WTC11 (cell line): ENCODE measurements at places on chromosomes 1 and 21. TPM values are rescaled to one million over a fixed set of nuclear protein-coding genes. Genes with fewer than 3 reads are reported as not detected.

FCRL5 gene
- total RNA-seq, result 0.70 to 0.89 TPM (median 0.78 TPM) in 3 replicates

DNA sequence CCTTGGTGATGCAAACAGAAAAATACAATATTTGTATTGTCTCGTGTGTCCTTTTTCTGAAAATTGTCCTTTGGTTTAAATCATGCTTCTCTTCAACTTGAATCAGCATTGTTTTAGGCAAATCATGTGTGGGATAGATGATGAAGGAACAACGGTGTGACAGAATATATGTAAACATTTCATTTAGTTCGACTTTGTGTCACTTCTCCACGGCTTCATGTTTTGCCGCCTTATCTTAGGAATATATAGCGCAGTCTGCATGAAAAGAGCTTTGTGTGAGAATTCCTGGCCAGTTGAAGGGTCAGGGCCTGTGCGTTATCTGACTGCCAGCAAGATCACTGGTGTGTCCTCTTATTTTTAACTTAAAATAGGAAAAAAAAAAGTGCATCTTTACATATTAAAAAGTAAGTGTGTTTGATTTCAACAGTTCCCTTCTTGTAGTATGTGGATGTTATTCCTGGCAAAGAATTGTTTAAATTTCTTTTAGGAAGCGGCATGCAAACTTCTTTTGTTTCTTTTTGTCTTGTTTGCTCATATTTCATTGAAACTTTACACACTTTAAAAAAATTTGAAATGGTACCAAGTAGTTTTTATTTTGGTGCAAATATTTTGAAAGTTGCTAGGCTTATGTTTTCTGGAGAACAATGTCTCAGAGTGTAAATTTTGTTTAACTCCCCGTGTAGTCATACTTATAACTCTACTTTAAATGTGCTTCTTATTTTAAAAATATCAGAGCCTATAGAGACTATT is 465.2 kb downstream of the USP25 start:
- no peak overlapping the region for H3K27ac ChIP-seq
- H3K36me3 ChIP-seq, result no peaks in the 10 kb centered on the region; the same call in 1 of the 2 replicates
- no peak overlapping the region for H3K4me3 ChIP-seq
- H3K27me3 ChIP-seq, result no peaks in the 10 kb centered on the region

IL24 gene
- not detected in 3 replicates for total RNA-seq

GRCh38 chr21:38982804-38983203 is 177.1 kb downstream of the ETS2 start:
- DNase-seq, result no peak
- H3K4me3 ChIP-seq, result no peak overlapping the region
- peaks cover 4% of the 10 kb centered on the region; the same call in 1 of the 2 replicates for H3K36me3 ChIP-seq
- H3K4me1 ChIP-seq, result peaks cover 54% of the 10 kb centered on the region
- no peaks in the 10 kb centered on the region for H3K27me3 ChIP-seq
- H3K27ac ChIP-seq, result peak overlapping the region; percentile 38; the same call in 1 of the 2 replicates

DNA sequence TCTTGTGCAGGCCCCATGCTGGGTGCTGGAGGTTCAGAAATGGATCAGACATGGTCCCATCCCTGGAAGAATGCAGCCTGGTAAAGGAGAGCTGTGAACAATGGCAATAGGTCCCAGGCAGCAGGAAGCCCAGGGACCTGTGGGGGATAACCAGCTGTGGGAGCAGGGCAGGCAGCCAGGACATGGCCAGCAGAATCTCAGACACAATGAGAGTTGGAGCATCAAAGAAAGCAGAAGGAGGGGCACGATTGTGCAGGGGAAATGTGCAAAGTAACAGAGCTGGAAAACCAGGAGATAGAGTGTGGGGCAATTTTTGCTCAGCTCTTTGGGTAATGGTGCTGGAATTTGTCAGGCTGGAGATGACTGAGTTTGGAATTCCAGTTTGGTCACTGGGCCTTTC is 44.3 kb downstream of the C8B start:
- peaks cover 15% of the 10 kb centered on the region for H3K4me1 ChIP-seq
- H3K36me3 ChIP-seq, result no peaks in the 10 kb centered on the region
- DNase-seq, result no peak

DNA sequence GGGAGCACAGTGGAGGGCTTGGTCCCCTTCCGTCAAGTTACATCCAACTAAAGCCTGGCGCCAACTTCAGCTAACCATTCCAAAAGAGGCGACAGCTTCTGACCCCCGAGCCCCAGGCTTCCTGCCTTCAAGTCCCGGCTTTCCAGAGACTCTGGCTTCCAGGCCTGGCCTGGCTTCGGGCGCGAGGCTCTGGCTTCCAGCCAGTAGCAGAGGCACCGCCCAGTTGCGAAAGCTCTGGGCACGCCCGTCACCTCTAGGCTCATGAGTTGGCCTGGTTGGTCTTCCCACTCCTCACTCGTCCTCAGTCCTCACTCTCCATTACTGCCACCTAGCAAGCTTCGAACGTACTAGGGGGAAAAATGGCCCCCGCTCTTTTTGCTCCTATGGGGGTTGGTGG is 30.0 kb upstream of the C1orf185 start:
- no peaks in the 10 kb centered on the region for H3K36me3 ChIP-seq
- 0 out of 2 replicates have a peak, but pooled peaks cover 4% of the 10 kb centered on the region for H3K4me1 ChIP-seq
- H3K4me3 ChIP-seq, result no peak overlapping the region
- peaks cover 3% of the 10 kb centered on the region for H3K27me3 ChIP-seq

SAMD11 gene
- total RNA-seq, result 1.7 to 2.7 TPM (median 2.3 TPM) in 3 replicates
